ENCODE measurements at places on chromosomes 2 and 18.
A peak's percentile ranks its signal among the peaks of the same experiment; 100 is the strongest.

DNA sequence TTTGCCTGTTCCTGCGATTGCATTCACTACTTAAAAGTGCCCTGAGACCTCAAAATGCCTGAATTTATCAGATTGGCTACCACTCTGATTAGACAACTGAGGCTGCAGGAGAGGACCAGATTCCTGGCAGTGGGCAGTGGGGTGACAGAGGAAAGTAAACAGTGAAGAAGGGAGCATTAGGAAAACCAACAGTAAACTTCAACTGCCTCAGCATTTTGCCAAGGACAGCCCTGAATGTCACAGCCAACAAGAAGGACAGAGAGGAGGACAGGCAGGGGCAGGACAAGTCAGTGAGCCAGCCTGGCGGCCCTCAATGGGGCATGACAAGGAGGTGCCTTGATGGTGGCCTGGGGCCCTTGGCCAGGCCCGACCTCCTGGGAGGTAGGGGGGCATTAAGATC, 24.3 kb downstream of the ACMSD start:
- DNase-seq, result no peak

DNA sequence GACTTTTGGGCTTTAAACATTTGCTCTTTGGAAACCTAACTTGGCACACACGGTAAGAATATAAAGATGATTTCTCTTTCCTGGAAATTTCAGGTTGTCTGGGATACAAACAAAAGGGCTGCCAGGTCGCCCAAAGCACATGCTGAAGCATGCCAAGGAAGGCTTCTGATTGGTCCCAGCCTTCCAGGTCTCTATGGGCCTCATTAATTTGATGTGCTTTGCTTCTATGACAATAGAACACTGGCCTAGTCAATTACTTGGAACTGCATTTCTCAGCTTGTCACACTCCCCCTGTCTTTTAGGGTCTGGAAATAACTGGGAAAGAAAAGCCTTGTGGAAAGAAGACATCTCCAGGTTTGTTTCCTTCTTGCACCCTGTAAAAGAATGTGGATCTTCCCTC, 228.9 kb downstream of the ADCYAP1 start:
- DNase-seq, result no peak

DNA sequence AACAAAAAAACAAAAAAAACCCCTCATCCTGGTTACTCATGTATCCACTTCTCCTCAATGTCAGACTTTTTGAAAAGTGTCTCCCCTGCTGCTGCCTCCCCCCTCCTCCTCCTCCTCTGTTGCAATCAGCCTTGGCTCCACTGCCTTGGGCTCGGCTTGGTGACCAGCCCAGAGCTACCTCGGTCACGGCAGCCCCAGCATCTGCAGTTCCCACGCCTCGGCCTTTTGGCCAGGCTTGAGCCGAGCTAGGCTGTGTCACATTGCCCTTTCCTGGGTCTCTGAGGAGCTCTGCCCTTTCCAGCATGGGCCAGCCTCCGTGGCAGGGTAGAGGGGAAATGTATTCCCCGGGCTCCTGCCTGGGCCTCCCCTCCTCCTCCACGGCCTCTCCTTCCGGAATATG, 22.7 kb upstream of the INHBB start:
- no peak for DNase-seq

- no peak for DNase-seq
These were observed 1085.4 kb upstream of the NRXN1 start for GRCh38 chr2:52117299-52117698.

DNA sequence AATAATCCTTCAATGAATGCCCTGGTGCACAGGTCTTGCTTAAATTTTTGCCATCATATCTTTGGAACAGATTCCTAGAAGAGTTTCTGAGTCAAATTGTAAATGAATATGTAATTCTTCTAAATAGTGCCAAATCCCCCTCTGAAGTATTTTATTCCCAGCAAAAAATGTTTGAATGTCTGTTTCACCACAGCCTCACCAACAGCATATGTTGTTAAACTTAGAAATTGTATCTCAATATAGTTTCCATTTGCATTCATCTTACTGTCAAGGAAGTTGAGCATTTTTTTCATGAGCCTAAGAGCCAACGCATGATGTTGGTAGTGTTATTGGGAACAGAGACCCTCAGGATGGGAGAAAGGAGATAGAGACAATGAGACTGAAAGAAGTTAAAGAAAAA, 86.8 kb upstream of the IL1R2 start:
- no peak for DNase-seq

- DNase-seq, result peak; percentile 78
These were observed at the start of gene SMAD2 for GRCh38 chr18:47930199-47930930. TSS of gene SMAD2 (minus strand) at chr18:47930659. CDS start at chr18:47896756, 33,903 bp downstream.

GRCh38 chr2:102342888-102343287, 12.7 kb upstream of the IL18R1 start:
- no peak for DNase-seq

GRCh38 chr2:10779776-10780490, 32.7 kb downstream of the PDIA6 start:
- DNase-seq, result no peak

GRCh38 chr2:170019060-170019805, 158.7 kb upstream of the MYO3B start:
- DNase-seq, result no peak

DNA sequence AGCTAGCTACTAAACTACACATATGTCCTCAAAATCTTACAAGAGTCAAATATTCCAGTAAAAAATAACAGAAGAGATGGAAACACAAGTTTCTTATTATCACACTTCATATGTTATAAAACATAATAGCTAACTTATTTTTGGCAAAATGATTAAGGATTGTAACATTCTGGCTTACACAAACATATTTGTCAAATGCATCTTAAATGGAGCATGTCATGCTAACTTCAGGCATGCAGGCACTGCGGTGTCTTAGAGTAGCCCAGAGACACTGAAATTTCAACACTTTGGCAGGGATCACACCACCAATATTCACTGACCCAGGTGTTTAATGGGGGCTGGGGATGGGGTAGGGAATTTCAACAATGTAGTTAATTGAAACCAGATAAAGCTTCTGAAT, 51.6 kb downstream of the LDAH start:
- no peak for DNase-seq

DNA sequence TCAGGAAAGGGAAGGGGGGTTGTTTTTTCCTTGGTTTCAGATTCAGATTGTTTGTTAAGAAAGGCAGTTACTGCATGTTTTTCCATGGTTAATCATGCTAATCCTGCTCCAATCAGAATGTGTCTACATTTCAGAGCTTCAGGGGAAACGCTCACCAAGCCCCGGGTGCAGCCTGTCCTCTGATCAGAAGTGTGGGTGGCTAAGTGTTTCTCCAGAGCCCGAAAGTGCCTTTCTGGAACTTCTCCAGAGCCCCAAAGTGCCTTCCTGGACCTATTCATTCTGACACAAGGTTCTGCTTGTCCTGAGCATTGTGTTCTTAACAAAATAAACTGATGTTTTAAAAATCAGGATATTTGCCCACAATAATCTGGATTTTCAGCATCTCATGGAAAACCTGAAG, 359.0 kb upstream of the ZNF521 start:
- DNase-seq, result no peak

DNA sequence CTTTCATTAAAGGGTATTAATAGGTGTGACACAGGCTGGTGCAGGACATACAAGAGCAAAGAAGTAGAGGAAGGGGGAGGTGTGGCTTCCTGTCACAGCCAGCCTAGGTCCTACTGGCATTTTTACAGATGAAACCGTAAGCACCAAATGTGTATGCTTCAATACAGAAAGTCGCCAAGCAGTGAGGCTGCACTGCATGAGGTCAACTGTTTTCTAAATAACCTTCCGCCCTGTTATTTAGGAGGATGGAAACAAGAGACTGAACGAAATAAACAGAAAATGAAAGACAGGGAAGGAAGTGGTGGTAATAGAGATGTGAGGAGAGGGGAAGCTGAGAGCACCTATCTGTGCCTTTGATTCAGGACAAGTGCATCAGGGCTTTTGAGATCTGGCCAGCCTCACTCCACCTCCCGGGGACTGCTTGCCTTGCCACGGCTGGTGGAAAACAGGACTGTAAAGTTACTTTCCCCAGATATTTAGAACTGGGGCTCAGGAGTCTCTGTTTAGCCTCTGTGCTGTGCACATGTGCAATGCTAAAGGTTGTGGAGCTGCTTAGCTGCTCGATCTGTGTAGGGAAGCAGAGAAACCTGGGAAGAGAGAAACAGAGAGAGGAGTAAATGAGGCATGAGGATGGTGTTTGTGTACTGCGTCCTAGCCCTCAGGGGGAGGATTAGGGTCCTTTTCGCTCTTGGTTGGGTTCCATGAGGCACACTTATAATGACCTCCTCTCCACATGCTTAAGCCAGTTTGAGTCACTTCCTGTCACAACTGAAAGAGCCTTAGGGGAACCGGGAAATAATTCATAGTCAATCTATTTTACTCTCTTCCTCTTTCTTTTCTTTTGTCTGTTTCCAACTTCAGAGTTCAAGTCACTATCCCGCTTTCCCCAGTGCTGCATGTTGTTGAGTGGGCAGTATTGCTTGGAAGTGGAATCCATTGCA, 62.3 kb upstream of the BOD1L2 start:
- no peak for DNase-seq
